ENCODE measurements at places on chromosomes 11 and 22.
A peak's percentile ranks its signal among the peaks of the same experiment; 100 is the strongest.

DNA sequence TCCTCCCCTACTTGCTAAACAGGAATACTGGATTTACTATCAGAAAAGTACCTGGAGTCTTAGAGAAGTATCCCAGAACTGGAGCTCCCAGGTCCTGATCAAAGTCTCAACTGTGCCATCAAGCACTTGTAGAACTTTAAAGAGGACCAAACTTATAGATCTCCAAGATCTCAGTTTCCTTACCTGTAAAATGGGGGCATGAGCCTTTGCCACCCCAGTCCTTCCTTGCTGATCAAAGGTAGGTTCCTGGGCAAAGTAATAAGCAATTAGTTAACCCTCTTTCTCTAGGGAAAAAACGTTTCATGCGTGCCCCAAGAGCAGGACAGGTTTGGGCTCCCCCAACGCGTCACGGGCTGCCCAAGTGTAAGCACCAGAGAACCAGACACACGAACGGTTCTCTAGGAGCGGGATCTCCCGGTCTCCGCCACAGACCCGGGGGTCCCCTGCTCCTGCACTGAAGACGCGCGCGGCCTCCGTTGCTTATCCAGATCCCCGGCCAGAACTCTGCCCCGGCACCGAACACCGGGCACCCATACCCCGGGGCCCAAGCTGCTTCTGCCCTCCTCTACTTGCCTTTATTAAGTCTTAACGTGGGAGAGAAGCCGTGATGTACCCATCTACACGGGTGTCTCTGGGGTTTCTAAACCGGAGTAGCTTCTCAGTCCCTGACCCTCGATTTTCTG, 505 bp downstream of the ZNF214 start:
- no peak for DNase-seq

DNA sequence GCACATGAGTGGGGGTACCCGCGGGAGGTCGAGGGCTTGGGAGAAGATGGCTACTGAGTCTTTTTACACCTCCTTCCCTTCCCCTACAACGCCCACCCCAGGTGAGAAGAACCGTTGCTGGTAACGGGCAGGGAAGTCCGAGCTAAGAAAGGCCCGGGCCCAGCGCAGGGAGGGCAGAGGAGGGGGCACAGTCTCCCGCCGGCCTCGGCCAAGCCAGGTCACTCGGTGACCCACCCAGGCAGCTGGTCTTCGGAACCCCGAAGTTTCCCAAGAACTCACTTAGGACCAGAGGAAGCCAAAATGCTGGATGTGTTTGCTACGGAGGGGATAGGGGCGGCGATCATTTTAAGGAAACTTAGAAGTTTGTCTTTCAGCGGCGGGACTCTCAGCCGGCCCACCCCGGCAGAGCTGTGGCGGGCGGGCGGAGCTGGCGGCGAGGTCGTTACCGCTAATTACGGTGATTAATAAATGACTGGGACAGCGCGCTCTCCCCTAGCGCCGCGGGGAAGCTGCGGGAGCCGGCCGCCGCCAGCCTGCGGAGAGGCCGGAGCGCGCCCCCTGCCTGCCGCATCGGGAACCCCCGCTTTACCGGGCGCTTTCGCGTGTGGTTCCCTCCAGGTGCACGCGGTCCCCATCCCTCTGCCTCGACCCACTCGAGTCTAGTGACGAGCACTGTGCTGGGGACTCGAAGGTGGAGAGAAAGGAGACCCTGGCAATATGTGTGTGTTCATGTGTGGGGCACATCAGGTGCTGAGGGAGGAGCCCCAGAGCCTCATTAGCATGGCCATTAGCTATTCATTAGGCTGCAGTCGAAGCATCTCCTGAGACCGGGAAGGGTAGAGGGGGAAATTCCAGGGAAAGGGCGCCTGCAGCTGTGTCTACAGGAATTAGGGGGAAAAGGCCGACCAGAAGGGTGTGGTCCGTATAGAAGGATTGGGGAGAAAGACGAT, 945 bp downstream of the ROBO3 start:
- DNase-seq, result peak; percentile 19

DNA sequence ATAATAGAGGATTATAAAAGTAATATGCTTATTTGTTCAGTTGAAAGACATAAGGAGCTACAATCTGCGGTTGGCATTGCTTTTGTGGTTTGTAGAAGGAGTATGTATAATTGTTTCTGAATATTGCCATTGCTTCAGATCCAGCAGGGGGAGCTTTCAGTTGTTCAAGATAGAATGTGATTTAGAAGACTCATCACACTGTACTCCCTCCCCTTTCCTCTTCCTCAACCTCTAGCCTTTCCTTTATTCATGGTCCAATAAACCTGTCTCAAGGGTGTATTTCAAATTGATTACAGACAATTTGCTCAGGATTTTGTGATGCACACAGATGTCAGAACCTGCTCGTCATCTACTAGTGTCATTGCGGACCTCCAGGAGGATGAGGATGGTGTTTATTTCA, 9.8 kb downstream of the PRMT3 start:
- DNase-seq, result no peak

DNA sequence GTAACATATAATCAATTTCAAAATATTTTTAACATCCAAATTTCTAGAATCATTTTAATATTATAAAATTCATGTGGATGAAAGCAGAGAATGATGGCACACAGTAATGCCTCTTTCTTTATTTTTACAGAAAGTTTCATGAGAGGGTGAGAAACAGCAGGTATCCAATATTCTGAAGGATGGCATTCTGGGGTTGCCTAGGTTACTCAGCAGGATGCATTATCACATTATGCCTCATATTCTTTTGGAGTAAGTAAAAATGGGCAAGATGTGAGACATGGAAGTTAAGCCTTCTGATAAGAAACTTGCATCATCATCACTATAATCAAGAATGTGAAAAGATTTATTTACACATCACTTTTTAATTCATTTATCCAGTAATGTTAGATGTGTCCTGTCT, 148.7 kb upstream of the PGR start:
- DNase-seq, result no peak

DNA sequence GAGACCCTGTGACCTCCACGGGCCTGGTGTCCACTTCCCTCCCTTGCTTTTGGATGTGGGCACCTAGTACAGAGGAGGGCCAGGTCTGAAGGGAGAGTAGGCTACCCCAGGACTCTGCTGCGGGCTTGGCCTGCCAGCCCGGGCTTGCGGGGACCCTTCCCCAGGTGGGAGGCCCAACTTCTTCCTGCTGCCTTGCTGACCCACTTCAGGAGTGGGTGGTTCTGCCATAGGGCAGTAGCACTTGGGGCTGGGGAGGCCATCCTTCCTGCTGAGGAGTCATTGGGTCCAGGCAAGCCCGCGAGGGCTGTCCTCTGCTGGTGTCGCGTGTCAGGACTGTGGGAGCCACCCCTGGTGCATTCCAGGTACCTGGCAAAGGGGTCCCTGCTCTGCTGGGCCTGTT, 1250.0 kb downstream of the BRD1 start:
- no peak for DNase-seq

DNA sequence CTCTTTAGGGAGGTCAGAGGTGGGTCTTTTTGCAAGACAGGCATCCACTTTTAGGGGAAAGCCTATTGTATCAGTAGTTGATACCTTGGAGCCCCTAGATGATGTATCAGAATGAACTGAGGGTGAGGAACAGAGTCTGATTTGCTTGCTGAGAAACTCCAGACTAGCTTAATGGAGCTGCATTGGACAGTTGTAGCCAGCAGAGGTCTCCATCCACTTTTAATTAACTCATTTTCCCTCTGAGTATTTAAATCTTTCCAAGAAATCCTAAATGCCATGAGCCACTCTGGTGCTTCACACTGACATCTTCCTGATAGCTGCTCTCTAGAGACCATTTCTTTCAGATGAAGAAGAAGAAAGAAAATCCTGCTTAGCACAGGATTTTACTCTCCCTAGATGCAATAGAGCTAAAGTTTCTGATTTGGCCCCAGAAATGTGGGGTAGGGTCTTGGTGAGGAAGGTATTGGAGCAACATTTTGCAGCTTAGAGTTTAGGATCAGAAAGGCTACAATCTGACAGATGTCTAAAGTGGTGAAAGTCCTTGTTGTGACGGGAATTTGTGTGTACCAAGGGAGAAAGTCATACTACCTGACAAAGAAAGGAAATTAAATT, 38.0 kb downstream of the EXT2 start:
- DNase-seq, result no peak

DNA sequence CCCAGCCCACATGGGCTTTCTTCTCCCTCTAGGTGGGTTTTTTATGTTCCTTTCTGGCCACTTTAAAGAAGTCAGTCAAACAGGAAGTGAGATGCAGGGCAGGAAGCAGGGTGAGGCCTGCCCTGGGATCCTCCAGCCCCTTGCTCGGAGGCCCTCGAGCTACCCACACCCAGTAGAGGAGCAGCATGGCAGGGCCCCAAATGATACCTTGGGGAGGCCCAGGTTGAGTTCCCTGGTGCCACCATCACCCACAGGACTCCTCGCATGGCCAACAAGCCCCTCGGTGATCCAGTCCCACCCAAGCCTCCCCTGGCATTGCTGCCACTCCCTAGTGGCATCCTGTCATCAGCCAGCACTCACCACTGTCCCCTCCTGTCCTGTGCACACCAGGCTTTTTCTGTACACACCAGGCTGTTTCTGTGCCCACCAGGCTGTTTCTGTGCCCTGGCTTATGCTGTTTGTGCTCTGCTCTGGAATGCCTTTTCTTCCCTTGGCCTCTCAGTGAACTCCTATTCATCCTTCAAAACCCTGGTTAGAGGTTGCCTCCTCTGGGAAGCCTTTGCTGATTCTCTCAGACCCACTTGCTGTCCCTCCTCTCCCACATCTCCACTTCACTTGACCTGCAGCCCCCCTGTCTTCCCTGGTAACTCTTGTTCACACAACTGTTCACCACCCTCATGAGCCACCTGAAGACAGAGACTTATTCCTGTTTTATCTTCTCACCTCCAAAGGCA, 3.1 kb upstream of the PTGDR2 start:
- no peak for DNase-seq

DNA sequence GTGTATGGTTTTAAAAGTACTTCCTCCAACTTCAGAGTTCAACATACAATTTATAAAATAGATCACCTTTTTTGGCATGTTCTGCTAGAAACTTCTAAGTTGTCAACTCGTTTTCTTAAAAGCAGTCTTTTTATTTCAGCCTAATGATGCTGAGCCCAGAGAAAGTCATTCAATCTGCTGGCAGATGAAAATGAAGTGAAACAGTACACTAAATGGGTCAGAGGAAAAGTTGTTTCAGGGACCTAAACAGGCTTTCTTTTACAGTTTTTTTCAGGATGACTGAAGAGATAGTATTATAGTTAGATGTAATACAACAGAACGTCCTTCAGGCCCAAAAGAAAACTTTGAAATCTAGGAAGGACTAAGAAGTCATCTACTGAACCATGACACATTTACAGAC, 842.7 kb upstream of the CCDC90B start:
- no peak for DNase-seq

DNA sequence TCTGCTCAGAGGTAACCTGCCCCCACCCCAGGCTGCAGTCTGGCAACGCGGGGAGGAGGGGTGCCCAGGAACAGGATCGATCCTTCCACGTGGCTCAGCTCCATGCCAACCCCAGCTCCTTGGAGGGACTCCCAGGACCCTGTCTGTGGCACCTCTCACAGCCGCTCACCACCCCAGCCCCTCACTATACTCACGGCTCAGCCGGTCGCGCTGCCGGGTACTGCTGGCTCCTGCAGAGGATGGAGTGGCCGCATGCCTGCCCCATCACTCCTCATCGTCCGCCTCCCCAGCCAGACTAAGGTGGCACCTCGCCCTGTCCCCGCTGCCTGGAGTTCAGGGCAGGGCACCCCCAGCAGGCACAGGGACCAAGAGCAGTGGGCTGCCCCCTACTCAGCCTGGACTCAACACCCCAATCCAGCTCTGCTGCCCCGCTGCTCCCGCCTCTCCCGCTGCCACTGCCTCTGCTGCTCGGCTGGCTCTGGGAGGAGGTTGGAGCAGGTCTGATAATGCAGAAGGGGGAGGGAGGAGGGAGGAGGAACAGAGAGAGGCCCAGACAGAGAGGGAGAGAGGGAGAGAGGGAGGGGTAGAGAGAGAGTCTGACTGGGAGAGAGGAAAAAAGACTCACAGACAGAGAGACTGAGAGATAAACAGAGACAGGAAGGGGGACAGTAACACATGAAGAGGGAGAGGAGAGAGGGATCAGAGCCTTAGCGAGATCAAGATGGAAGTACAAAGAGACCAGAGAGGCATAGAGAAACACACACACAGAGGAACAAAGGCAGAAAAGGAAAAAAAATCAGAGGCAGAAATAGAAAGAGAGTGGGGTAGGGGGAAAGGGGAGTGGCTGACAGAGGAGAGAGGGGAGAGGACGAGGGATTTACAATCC, at the start of gene PDE2A:
TSS of gene PDE2A (minus strand) at position 480 of the 886 bp plus-strand sequence. CDS start at position 265, 215 bp downstream.
- DNase-seq, result no peak

GRCh38 chr11:67652965-67653845, 2.7 kb upstream of the ACY3 start:
- DNase-seq, result no peak

GRCh38 chr22:25564320-25564978, at the start of gene GRK3:
GRK3 (plus strand) TSS chr22:25564675; CDS start chr22:25565041, 366 bp downstream.
- DNase-seq, result peak; percentile 46

- DNase-seq, result no peak
Measured at GRCh38 chr11:87529486-87529885, 491.8 kb downstream of the TMEM135 start.

- DNase-seq, result no peak
Measured at GRCh38 chr22:44924710-44925109, 85.1 kb downstream of the PHF21B start.

GRCh38 chr11:75849894-75850293, 34.9 kb downstream of the UVRAG start:
- DNase-seq, result no peak

DNA sequence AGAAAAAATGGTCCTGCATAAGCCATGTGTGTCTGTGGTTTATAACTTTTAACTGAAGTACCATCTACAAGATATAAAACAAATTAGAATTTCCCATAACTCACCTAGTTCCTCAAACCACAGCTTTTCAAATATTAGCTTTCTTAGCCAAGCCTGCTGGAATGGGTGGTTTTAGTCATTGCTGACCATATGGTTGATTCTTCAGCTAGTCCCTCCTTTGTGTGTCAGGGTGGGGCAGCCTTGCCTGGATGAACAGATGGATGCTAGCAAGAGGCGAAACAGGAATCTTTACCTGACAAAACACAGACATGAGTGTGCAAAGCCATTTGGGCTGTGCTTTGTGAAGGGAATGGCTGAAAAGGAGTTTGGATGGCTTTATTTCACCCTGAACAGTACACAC, 6.9 kb upstream of the B3GNT6 start:
- no peak for DNase-seq

DNA sequence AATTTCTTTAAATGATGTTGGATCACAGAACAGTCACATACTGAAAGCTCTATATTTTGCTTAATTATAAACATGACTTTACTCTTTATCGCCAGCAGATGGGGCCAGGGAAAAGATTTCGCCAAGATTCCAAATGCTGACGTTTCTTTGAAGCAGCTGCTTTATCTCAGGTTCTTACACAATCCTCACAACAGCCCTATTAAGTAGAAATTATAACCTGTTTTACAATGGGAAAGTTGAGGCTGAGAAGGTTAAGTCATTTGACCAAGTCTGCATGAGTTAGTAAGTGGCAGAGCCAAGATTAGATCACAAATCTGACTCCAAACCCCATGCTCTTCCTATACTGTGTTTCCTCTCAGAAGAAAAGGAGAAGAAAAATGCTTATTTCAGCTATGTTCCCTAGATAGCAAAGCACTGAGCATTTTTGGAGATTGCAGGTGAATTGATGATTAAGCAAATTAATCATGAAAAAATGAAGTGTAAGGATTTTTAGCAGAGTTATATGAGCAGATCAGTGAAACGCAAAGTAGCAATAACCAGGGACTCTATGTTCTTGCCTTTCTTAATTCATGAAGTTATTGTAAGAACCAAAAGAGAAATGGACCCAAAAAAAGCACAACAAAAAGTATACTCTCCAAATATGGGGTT, 79.0 kb downstream of the AASDHPPT start:
- no peak for DNase-seq

All from stimulated activated CD8-positive, alpha-beta memory T cell treated with anti-CD3 and anti-CD28 coated beads, Interleukin-4, amount 100 ng/mL, for 24 hours (primary cell).